ENCODE measurements at places on chromosomes 2 and 18.

DNA sequence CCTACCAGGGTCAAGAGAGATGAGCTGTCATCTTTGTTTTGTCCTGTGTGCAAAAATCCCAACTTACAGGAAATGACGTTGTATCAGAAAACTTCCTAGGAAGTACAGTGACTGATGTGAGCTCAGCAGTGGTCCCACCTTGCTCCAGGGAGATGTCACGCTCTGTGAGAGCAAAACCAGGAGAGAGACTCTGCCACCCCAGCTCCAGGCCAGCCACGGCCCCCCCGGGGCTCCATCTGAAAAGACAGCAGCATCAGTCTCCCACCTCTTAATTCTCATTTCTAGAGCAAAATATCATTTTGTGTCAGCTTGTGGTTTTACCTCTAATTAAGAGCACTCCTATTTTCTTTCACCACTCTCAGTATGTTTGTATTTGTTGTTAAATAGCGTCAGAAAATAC lies 57.5 kb downstream of the MYL12B start:
- DNase-seq: no peak

GRCh38 chr2:154466226-154466625 lies 232.3 kb upstream of the KCNJ3 start:
- no peak for DNase-seq

DNA sequence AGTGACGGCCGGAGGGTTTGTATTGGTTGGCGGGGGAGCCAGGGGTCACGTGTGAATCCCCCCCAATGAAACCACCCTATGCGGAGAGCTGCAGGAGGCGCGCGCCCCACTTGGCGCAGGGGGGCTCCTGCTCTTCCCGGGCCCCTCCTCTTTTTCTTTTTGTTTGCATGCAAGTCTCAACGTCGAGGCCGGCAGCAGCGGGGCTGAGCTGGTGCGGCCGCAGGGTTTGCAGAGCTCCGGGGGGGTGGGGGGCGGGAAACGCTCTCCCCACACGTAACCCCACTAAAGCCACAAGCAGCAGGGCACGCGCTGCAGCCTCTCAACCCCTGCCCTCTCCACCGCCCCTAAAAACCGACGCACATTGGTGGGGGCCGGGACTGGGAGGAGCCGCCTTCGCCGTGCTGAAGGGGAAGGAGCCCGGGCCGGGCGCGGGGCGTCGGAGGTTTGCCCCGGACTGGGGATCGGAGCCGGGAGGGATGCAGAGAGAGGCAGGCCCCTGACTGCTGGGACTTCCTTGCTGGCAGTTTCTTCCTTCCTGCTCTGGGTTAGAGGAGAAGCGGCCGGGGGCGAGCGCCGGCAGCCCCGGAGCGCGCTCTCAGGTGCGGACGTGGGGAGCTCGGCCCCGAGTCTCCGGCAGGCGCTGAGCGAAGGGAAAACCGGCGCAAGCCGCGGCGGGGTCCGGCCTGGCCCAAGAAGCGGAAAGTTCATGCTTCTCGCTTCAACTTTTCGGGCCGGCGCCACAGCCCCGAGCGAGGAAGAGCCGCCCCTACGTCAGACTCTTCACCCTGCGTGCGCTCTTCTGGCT lies 864 bp downstream of the LBH start:
- DNase-seq: no peak

DNA sequence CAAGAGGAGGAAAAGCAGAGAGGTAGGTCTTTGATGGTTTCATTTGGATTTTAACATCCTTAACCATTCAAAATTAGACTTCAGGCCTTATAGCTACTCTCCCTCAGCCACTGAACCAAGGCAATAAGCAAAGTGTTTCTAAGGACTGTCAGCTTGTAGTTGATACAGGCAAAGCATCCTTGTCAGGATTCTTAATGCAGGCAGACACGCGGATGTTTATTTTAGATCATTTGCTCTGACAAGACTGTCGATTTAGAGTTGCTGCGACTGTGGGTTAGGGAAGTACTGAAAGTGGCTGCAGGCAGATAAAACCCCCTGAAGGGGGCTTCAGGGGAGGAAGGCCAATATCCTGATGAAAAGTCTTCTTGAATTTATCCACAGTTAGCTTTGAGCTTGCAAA lies 46.6 kb downstream of the CDH20 start:
- DNase-seq: no peak

DNA sequence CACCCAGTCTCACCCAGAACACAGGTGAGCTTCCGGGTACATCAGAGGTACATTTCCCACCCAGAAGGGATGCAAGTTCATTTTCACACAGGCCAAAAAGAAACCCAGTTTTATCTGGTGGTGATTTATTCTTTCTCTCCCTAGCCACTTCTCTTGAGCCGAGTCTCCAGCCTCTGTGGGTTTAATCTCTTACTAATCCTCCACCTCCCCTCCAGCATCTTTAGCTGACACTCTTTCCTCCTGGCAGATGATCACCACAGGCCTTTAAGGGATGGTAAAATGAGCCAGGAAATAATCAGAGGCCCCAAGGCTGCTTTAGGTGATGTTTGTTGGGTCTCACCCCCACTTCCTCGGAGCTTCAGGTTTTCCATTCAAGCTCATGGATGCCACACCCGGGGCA lies 145.7 kb upstream of the DLX2 start:
- no peak for DNase-seq

GRCh38 chr2:152441961-152442360 lies 107.0 kb downstream of the FMNL2 start:
- no peak for DNase-seq

GRCh38 chr18:37306432-37306831 lies 259.2 kb downstream of the CELF4 start:
- no peak for DNase-seq

- DNase-seq: no peak
Measured at GRCh38 chr2:38830526-38831159, 45.1 kb downstream of the DHX57 start.

- peak; percentile 37 for DNase-seq
Measured at GRCh38 chr2:201795607-201796477, 10.5 kb upstream of the CDK15 start.

DNA sequence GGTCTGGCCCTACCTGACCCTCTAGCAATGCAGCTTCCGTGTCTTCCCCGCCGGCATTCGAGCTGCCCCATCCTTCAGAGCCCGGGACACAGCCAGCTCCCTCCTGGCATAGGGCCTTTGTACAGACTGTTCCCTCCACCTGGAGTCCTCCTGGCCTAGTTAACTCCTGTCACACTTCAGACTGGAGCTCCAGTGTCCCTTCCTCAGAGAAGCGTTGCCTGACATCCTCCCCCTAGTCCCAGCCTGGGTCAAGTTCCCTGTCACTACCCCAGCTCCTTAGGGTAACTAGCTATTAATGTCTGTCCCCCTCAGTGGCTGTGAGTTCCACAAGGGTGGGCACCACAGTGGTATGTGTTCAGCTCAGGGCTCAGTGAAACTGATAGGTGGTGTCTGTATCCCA lies 45.5 kb upstream of the LOXHD1 start:
- DNase-seq: no peak
